Left lung (tissue), 14 donors: ENCODE measurements at places on chromosomes 3 and 15. TPM values are rescaled to one million over a fixed set of nuclear protein-coding genes. Genes with fewer than 3 reads are reported as not detected.
A peak's percentile ranks its signal among the peaks of the same experiment; 100 is the strongest.

DNA sequence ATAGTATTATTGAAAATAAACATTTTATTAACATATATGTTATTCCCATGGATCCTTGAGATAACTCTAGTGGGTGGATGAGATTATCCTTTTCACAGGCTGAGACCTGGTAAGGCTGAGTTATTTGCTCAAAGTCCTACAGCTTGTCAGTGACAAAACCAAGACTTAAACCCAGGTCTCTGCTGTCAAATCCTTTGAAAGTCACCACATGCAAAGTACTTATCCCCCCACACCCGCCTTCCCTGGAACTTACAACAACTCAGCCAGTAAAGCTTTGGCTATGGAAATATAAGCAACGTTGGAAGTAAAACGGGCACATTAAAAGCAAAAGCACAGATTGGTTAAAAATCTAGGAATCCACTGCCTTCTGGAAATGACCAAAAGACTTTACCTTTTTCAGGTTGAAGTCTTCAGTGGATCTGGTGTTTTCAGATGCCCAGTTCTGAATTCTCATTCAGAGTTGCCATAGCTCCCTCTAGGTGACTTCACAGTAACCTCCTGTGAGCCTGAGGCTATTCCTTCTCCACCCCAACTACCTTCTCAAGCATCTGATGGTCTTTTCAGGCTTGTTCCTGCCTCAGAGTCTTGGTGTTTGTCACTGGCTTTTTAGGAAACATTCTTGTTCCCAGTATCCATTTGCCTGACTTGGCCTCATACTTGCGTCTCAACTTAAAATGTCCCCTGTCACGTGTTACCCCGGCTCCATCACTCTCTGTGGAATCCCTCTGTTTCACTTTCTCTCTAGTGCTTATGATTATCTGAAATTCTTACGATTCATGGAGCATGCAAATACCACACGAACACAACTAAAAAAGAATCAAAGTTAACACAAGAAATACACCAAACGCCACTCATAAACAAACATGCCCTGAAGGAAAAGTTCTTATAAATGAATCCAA lies 131.2 kb downstream of the MAGI1 start:
- no peak for DNase-seq
- H3K27ac ChIP-seq = no peak overlapping the region
- H3K27me3 ChIP-seq = no peaks in the 10 kb centered on the region
- no peaks in the 10 kb centered on the region for H3K36me3 ChIP-seq
- H3K4me3 ChIP-seq = no peak overlapping the region

CDC25A gene
- total RNA-seq = 2.8 TPM

LTK gene
- 1.8 TPM for total RNA-seq

CKMT1B gene
- 11.3 TPM for total RNA-seq

- H3K4me1 ChIP-seq = no peaks in the 10 kb centered on the region
- H3K36me3 ChIP-seq = no peaks in the 10 kb centered on the region
- no peaks in the 10 kb centered on the region for H3K27me3 ChIP-seq
- no peak for DNase-seq
Observed at GRCh38 chr3:11037241-11037873, 44.8 kb downstream of the SLC6A1 start.

- no peak overlapping the region for H3K4me3 ChIP-seq
- no peaks in the 10 kb centered on the region for H3K27me3 ChIP-seq
- H3K27ac ChIP-seq = no peak overlapping the region
- no peak for DNase-seq
- H3K4me1 ChIP-seq = no peaks in the 10 kb centered on the region
Observed at GRCh38 chr3:162984746-162985145, 1488.1 kb downstream of the OTOL1 start.

GRCh38 chr3:40191850-40192448 lies 117.6 kb upstream of the EIF1B start:
- no peak overlapping the region for H3K27ac ChIP-seq
- peak; percentile 33 for DNase-seq
- H3K36me3 ChIP-seq = no peaks in the 10 kb centered on the region
- H3K4me3 ChIP-seq = no peak overlapping the region
- H3K27me3 ChIP-seq = no peaks in the 10 kb centered on the region
- no peaks in the 10 kb centered on the region for H3K4me1 ChIP-seq

SMAD6 gene
- total RNA-seq = 84.9 TPM

SH2D7 gene
- total RNA-seq = not detected

DNA sequence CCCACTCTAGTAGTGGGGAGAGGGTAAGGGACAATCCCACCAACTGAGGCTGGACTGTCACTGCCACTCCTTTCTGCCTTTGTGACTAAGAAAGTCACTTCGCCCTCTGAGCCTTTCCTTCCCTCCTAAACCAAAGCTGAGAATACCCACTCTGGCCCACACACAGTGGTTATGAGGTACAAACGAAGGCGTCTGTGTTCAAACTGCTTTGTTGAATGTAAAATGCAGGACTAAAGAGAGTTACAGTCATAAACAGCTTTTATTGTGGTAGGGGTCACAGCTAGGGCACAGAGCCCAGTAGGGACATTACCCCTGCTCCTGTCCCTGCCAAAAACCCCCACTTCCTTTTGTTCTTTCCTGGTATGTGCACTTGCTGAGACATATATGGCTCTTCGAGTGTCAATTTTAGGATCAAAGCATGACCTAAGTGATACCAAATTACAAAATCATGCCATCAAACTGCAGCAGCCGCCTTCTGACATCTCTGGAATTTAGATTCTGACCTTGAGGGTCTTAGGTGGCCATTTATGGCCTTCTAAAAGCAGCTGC lies 45.1 kb downstream of the CTDSPL start:
- no peak for DNase-seq
- H3K4me1 ChIP-seq = peaks cover 32% of the 10 kb centered on the region
- no peaks in the 10 kb centered on the region for H3K36me3 ChIP-seq
- no peaks in the 10 kb centered on the region for H3K27me3 ChIP-seq
- no peak overlapping the region for H3K4me3 ChIP-seq

DNA sequence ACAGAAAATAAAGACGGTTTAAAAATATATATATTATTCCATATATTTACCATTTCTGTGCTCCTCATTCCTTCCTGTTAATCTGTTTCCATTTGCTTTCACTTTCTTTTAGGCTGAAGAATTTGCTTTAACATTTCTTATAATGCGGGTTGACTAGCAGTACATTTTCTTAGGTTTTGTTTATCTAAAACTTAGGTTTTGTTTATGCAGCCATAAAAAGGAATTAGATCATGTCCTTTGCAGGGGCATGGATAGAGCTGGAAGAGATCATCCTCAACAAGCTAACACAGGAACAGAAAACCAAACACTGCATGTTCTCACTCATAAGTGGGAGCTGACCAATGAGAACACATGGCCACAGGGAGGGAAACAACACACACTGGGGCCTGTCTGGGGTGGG lies 578.1 kb downstream of the FHIT start:
- no peaks in the 10 kb centered on the region for H3K4me1 ChIP-seq
- no peak overlapping the region for H3K27ac ChIP-seq
- H3K27me3 ChIP-seq = no peaks in the 10 kb centered on the region
- no peaks in the 10 kb centered on the region for H3K36me3 ChIP-seq
- no peak overlapping the region for H3K4me3 ChIP-seq

CIAO2A gene
- 73.0 TPM for total RNA-seq

RASGRF1 gene
- total RNA-seq = 24.0 TPM

DNA sequence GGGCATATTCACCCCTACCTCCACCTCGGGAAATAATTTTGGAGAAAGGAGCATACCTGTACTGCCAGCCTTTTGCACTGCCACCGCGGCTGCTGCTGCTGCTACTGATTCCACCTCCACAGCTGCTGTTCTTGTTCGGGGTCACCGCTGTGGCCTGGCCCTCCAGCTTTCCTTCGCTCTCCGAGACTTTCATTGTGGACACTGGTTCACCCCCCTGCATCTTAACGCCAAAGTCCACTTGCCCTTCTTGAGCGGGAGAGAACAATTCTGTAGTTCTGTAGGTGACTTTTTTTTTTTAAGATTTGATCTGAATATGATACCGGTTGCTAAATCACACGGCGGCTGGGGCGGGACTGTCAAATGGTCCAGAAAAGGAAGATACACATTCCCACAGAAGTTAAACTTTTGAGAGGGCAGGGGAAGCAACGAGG lies 701 bp downstream of the OSBPL11 start:
- no peaks in the 10 kb centered on the region for H3K36me3 ChIP-seq
- peaks cover 15% of the 10 kb centered on the region for H3K4me1 ChIP-seq
- H3K4me3 ChIP-seq = peak overlapping the region; percentile 59
- DNase-seq = peak; percentile 78
- H3K27ac ChIP-seq = peak overlapping the region; percentile 99

- H3K4me1 ChIP-seq = no peaks in the 10 kb centered on the region
- DNase-seq = no peak
- no peaks in the 10 kb centered on the region for H3K27me3 ChIP-seq
- H3K27ac ChIP-seq = no peak overlapping the region
Observed at GRCh38 chr3:152069871-152070270, 196.4 kb downstream of the SUCNR1 start.

DNA sequence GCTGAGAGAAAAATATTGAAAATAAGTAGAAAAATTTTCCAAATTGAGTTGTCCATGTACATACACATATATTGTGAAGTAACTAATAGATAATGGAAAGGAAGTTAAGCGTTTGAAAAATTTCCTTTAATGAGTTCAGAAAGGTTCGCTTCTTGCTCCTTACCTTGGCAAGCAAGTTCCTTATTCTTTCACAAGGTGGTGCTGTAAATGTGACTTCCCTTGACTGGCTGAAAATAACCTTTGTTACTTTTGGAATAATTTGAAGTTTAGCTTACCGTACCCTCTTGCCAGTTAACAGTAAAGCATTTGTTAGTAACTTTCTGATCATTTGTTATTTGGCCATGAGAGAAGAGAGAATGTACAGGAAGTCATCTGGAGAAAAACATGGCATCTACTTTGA lies 41.6 kb downstream of the PYDC2 start:
- no peak overlapping the region for H3K4me3 ChIP-seq
- H3K36me3 ChIP-seq = no peaks in the 10 kb centered on the region
- DNase-seq = no peak
- no peaks in the 10 kb centered on the region for H3K4me1 ChIP-seq

DNA sequence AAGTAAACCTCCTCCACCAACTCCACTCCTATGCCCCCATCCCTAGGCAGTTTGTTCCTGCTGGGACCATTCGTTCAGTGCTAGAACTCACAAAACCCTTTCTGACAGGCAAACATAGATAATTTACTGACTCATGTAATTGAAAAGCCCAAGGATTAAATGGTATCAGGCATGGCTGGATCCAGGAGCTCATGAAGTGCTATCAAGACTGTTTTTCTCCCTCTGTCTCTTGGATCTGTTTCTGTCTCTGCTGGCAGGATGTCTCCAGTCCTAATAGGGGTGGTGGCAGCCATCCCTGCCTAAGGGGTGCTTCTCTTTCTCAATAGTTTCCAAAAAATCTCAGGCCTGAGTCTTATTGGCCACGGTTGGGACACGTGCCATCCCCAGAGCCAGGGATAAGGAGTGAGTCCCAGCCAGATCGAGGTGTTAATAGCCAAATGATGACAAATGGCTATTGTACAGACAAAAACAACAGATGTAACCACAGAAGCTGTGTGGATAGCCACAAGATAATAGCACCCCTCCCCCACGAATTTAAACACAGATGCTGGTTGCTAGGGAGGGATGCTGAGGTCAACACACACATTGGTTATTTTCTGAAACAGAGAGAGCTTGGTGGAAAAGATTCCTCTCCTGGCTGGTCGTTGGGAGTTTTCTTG lies 168.6 kb downstream of the SHQ1 start:
- H3K27ac ChIP-seq = no peak overlapping the region
- no peak overlapping the region for H3K4me3 ChIP-seq
- no peaks in the 10 kb centered on the region for H3K27me3 ChIP-seq
- H3K4me1 ChIP-seq = no peaks in the 10 kb centered on the region
- H3K36me3 ChIP-seq = no peaks in the 10 kb centered on the region

SLC27A2 gene
- total RNA-seq = 2.0 TPM

- no peak for DNase-seq
- no peaks in the 10 kb centered on the region for H3K27me3 ChIP-seq
Observed at GRCh38 chr15:48858401-48858800, 19.5 kb upstream of the EID1 start.

DNA sequence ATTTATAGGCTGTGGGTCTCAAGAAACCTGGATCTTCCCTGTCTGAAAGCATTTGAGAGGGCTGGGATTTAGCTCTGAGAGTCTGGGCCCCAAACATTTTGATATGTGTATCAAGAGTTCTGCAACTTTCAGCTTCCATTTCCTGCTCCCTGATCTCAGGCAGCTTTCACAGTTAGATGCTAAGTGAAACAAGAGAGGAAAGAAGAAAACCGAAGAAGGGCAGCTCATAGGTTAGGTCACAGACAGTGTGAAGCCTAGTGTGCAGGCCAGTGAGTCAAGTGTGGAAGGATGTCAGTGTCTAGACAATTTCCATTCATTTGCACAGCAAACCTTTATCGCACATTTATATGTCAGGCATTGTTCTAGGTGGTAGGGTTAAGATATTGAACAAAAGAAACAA lies 173.6 kb upstream of the PROK2 start:
- no peak overlapping the region for H3K27ac ChIP-seq
- no peaks in the 10 kb centered on the region for H3K36me3 ChIP-seq
- DNase-seq = no peak
- no peak overlapping the region for H3K4me3 ChIP-seq
- H3K27me3 ChIP-seq = no peaks in the 10 kb centered on the region

- H3K27ac ChIP-seq = no peak overlapping the region
- no peaks in the 10 kb centered on the region for H3K36me3 ChIP-seq
- DNase-seq = no peak
- H3K4me1 ChIP-seq = no peaks in the 10 kb centered on the region
- H3K27me3 ChIP-seq = no peaks in the 10 kb centered on the region
Observed at GRCh38 chr3:30984855-30985749, 90.6 kb upstream of the GADL1 start.

- no peaks in the 10 kb centered on the region for H3K36me3 ChIP-seq
- DNase-seq = no peak
- no peak overlapping the region for H3K27ac ChIP-seq
- H3K4me1 ChIP-seq = no peaks in the 10 kb centered on the region
Observed at GRCh38 chr3:134721214-134721613, 70.4 kb upstream of the KY start.

DNA sequence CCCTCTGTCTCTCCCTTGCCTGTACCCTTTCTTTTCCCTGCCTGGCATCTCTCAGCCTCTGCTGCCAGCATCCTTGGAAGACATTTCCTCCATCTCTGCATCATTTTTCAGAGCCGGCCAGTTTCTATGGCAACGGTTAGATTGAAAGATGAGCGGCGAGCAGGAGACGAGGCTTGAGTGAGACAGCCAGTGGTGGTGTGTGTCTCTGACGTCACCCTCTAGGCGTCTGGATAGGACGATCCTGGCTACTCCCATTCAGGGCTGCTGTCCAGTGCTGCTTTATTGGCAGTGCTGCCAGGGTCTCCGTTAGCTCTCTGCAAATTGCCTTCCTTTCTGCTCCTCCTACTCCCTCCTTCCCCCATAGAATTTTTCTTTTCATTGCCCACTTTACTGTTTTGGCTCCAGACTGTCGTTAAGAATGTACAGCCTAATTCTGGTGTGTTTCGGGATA lies 57.9 kb downstream of the TRAK1 start:
- peak; percentile 54 for DNase-seq
- H3K4me1 ChIP-seq = peaks cover 18% of the 10 kb centered on the region
- H3K36me3 ChIP-seq = no peaks in the 10 kb centered on the region
- no peak overlapping the region for H3K4me3 ChIP-seq
- H3K27me3 ChIP-seq = no peaks in the 10 kb centered on the region

- peak overlapping the region; percentile 11 for H3K4me3 ChIP-seq
- DNase-seq = no peak
- H3K4me1 ChIP-seq = no peaks in the 10 kb centered on the region
- H3K27ac ChIP-seq = peak overlapping the region; percentile 97
Observed at GRCh38 chr15:90829942-90830440, 38.4 kb upstream of the FURIN start.

CELF6 gene
- total RNA-seq = 2.2 TPM
